ENCODE measurements at places on chromosomes 4 and X.
A peak's percentile ranks its signal among the peaks of the same experiment; 100 is the strongest.

GRCh38 chrX:138756234-138756633, 44.7 kb upstream of the FGF13 start:
- DNase-seq = no peak

DNA sequence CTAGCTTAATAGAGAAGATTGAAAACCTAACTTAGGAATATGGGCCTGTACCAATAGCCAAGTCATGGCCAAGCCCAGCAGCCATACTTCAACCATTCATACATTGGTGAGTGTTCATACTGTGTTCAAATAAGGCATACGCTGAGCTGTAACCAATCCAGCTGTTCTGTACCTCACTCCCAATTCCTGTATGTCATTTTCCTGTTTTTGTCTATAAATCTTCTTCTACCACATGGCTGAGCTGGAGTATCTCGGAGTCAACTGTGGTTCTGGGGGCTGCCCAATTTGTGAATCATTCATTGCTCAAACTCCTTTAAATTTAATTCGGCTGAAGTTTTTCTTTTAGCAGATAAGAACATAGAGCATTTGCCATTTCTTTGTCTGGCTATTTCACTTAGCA, 195.3 kb upstream of the ANKRD50 start:
- no peak for DNase-seq

DNA sequence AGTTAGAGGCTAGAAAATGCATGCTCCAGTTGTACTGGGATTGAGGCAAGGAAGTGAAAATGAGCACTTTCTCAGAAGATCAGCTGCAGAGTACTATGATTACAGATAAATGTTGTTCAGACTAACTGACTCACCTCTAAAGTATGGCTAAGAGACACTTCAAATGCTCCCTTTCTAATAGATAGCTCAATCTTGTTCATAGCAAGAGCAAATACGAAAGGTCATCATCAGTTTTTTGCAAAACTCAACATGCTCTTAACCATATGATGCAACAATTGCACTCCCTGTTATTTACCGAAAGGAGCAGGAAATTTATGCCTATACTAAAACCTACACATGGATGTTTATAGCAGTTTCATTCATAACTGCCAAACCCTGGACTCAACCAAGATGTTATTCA, 838.4 kb upstream of the INTU start:
- no peak for DNase-seq

GRCh38 chr4:138870737-138871554, 144.6 kb upstream of the NOCT start:
- peak; percentile 33 for DNase-seq

- no peak for DNase-seq
Observed at GRCh38 chr4:138598226-138598625, 356.1 kb upstream of the SLC7A11 start.

DNA sequence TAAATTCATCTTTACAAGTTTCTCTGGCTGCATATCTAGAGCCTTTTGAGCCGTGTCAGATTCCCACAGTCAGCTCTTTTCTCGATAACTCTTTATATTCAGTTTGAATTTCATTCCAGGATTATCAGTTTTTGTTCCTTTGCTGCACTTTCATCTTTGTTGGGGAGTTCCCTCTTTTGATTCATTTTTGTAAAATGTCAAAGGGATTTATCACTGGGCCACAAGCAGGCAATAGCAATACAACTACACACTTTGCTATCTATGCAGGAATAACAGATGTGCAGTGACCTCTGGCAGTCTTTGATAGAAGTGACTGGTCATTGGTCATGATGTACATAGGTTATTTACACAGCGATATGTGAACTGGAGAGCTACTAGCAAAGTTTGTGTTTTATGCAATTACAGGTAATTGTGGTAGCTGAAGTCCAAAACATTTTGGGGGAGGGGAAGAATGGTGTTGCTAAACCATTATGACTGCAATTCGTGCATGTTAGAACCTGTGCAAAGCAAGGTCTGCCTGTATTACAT, 43.8 kb downstream of the HPGDS start:
- no peak for DNase-seq

- no peak for DNase-seq
Observed at GRCh38 chr4:82500435-82501153, 61.2 kb downstream of the TMEM150C start.

DNA sequence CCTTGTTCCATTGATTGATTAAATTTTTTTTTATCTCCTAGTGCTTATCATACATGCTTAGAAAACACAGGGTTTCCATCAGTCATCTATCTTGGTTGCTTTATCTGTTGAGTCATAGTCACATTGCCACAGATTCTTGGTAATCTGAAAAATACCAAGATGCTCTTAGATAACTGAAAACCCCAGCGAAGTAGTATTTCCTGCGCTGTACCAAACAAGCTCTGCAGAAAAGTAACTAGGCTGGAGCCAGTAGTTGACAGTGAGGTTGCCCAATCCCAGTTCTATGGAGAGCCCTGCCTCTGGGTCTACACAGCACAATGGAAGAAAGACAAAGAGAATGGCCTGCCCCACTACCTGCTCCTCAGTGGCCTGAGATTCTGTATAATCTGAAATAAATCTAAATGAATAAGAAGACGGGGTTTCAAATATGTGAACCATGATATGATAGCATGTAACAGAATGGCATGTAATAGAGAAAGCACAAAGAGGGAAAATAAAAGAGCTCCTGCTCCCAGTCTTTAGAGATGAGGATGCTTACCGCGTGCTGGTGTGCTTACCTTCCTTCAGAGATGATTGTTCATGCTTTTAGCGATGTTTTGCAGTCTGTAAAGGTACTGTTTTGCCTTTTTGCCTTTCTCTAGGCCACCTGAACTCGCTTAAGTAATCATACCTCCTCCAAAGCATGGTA, 55.3 kb upstream of the RAPGEF2 start:
- no peak for DNase-seq

DNA sequence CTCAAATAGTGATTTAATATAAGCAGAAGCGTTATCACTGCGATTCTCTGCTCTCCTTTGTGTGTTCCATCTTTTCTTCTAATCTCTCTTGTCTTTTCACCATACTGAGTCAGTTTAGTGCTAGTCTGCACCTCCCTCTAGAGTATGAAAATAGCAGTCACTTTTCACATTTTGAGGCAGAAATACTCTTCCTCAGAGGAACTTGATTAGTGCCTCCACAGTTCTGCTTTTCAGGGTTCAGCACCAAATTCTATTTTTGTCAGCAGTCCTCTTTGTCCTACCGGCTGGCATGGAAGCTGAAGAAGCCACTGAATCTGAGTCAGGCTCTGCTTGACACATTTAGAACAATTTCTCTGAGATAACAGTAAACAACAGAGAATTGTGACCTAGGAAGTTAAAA, 49.7 kb upstream of the ANKRD17 start:
- no peak for DNase-seq

GRCh38 chrX:44913656-44914531, 40.9 kb downstream of the KDM6A start:
- DNase-seq = no peak

GRCh38 chr4:48254381-48255071, 15.1 kb downstream of the TEC start:
- no peak for DNase-seq

- DNase-seq = no peak
Observed at GRCh38 chrX:69995362-69996112, 54.2 kb downstream of the AWAT2 start.

- DNase-seq = no peak
Observed at GRCh38 chr4:4864940-4865704, 5.7 kb downstream of the MSX1 start.

DNA sequence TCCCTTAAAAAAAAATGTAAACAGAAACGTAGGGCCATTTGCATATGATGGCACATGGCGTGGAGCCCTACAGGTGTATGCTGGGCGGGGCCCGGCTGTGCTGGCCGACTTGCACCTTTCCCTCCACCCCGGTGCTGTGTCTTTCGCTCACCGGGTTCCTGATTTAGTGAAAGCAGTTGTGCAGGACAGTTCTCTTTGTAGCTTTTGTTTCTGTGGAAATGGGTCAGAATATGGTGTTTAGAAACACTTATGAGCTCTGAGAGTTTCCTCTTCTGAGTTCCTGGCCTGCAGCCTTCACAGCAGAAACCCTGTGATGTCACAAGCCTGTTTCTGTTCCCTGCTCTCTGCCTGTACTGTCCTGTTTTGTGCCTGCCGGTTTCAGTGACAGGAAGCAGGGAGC, 22.5 kb upstream of the MSANTD1 start:
- no peak for DNase-seq

- DNase-seq = no peak
Observed at GRCh38 chr4:21512353-21512752, 436.2 kb downstream of the KCNIP4 start.

DNA sequence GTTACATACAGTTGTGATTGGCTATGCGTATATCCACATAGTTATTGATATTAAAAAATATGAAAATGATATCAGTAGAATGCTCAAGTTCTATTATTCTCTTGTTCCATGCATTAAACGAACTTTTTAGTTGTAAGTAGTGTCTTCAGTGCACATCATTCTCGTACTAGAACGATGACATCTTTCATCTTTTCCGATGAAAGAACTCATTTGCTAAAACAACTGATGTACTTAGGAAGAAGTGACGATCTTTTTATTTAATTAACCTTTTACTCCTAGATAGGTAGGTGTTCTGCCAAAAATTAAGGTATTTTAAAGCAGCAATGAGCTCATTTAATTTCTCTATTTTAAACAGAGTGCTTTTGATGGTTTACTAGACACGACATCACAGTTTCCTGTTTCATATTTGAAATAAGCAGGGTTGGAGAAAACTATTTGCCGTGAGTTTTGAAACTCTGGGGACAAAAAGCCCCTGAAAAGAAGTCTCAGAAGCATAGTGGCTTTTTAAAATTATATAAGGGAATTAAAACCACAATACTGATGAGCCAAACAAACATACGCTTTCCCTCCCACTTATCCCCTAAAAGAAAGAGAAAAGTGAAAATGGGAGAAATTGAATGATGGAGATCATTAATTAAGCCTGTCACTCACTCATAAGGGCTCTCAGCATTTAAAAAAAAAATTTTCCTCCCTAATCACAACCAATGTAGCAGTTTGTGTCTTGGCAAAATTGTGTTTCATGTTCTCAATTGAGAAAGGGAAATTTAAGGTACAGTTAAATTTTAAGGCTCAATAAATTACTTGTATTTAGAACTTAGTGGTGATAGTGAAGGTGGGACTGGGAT, 25.6 kb downstream of the SPRY1 start:
- DNase-seq = no peak

GRCh38 chrX:126985981-126986380, 166.5 kb downstream of the PRR32 start:
- DNase-seq = no peak

- no peak for DNase-seq
Observed at GRCh38 chr4:74670583-74670982, 123.7 kb downstream of the BTC start.

DNA sequence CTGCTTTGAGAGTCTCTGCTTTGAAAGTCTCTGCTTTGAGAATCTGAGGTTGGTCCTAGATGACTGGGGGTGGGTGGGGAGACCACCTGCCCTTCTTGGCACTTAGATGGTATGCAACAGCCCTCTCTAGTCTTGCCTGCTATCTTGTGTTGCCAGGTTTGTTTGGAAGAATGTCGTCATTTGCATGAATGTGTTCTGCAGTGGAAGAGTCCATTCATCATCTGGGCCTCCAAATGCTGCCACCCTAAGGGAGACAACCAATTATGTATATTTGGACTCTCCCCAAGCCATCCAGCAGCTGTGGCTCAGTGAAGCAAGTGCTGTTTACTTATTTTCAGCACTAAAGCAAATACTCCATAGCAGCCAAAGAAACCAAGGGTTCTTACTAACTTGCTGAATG, 44.6 kb upstream of the TRPC5OS start:
- DNase-seq = no peak

DNA sequence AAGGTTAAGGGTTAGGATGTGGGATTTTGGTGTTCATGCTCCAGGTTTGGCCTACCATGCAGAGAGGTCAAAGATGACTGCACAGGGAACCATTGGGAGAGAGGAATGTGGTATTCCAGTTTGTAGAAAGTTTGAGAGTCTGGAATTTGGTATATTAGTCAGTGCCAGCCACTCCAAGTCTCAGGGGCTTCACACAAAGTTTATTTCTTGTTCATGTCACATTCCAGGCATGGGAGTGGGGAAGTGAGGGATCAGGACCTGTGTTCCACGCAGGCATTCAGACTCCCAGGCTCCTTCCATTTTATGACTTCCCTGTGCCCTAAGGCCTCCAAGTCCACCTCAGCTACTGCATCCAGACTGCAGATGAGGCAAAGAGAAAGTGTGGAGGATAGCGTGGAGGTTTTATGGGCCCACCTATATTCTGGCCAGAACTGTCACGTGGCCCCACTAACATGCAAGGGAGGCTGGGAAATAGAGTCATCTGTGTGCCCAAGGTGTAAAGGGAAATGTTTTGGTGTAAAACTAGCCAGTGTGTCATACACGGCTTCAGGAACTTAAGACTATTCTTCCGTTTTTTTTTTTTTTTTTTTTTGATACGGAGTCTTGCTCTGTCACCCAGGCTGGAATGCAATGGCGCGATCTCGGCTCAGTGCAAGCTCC, 140.6 kb upstream of the SCML1 start:
- DNase-seq = no peak

GRCh38 chr4:181504924-181505323, 738.3 kb upstream of the TENM3 start:
- no peak for DNase-seq

- DNase-seq = no peak
Observed at GRCh38 chrX:154325541-154325940, 29.9 kb downstream of the TKTL1 start.

- DNase-seq = no peak
Observed at GRCh38 chrX:122115604-122116003, 1068.2 kb downstream of the GLUD2 start.

GRCh38 chr4:56550642-56551041, 45.1 kb downstream of the ARL9 start:
- no peak for DNase-seq

Measured in activated naive CD4-positive, alpha-beta T cell treated with anti-CD3 and anti-CD28 coated beads, Interleukin-2, amount 50 U/mL, for 16 hours (primary cell).